Activated naive CD4-positive, alpha-beta T cell treated with anti-CD3 and anti-CD28 coated beads, Interleukin-2, amount 10 ng/mL, durations not matched to agents 7 days and 5 days (primary cell): ENCODE measurements at places on chromosomes 4 and X.

- DNase-seq = no peak
Observed at GRCh38 chr4:24175707-24176106, 285.9 kb upstream of the PPARGC1A start.

DNA sequence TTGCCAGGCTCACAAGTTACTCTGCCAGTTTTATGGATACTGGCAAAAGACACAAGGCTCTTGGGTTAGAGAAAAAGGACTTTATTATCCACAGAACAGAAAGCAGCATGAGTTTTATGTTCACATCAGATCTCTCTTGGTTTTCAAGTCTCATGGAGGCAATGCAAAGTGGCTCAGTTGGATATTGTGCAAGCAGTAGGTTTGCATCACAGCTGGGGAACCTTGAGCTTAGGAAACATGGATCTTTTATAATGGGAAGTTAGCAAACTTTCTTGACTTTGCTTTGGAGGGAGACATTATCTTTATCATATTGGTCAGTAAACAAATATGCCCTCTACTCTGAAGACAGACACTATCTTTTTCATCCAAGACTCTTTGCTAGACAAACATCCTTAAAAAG lies 109.2 kb upstream of the GRPR start:
- no peak for DNase-seq

- no peak for DNase-seq
Observed at GRCh38 chr4:151673908-151674520, 86.8 kb downstream of the GATB start.

DNA sequence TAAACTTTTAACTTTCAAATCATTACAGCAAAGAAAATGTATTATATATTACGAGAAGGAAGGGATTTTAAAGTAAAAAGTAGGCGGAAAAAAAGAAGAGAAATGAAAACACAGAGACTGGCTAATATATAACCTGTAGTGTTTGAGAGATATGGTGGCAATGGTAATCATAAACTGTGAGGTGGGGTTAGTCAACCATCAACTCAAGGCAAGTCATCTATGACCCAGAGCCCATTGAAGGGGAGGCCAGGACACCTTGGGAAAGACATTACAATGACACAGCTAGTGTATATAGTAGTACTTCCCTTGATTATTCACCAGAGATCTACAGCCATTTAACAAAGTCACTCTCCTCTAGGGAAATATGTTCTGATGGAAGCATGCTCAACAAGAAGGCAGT lies 423.9 kb upstream of the PITX2 start:
- DNase-seq = no peak

- DNase-seq = no peak
Observed at GRCh38 chr4:13484749-13485221, 645 bp upstream of the RAB28 start.

DNA sequence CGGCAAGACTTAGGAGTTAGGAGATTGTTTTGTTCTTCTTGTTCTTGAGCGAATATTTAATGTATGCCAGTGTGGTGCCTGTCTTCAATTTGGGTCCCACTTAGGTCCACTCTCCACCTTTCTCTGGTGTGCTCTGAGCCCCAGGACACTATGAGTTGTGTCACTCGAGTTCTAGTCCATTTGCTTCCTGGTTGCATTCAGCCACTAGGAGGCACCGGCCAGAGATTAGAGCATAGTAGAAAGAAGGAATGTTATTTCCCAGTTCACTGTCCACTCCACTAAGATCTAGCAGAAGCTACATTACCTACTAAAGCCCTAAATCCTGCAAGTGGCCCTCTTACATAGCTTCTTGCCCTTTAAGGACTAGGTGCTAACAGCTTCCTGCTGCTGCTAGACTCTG lies 326.9 kb downstream of the NAF1 start:
- no peak for DNase-seq

DNA sequence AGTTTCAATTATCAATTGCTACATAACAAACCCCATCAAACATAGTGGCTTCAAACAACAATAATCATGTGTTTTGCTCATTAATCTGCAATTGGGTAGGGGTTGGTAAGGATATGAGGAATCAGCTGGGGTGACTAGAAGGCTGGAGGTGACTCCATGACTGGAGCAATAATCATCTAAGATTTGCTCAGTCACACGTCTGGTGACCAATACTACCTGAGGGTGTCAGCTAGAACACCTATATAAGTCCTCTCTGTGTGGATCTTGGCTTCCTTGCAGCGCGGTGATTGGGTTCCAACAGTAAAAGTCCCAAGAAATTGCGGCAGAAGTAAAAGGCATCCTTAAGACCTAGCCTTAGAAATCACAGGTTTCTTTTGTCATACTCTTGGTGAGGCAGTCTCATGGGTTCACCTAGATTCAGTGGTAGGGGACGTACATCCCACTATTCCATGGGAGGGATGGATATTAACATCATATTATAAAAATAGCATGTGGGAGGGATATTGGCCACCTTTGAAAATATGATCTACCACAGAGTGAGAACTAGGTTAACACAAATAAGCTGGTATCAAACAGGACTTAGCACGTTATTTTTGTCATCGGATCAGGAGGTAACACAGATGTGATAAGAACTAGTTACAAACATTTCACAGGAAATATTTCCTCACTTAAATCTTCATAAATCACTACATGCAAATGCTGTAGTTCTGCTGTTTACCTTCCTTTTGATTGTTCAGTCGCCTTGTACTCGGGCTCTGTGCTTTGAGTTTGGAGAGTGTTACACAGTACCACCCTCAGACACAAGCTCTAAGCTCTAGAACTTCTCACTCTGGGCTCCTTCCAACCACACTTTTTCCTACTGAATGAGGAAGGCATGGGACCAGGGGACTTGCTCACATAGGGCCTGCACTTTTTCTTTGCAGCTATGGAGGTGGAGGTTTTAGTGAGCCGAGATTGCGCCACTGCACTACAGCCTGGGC lies 78.3 kb downstream of the LARP7 start:
- no peak for DNase-seq

DNA sequence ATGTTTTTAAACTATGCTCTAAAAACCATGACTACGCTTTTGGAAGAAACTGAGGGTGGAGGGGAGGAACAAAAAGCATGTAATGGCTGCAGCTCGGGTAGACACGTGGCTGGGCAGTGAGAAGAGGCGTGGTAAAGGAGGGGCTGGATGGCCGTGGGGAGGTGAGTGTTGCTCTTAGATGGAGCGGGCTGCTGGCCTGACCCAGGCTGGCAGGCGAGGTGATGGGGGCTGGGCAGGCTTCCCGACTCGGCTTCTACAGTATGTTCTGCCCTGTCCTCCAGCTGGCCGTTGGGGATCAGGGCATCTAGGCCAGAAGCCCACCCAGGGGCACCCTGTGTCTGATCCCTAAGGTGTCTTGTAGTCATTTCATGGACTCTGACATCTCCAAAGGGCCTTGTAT lies 60.7 kb downstream of the EFHC2 start:
- no peak for DNase-seq

- no peak for DNase-seq
Observed at GRCh38 chr4:78774417-78774816, 1.7 kb upstream of the BMP2K start.

DNA sequence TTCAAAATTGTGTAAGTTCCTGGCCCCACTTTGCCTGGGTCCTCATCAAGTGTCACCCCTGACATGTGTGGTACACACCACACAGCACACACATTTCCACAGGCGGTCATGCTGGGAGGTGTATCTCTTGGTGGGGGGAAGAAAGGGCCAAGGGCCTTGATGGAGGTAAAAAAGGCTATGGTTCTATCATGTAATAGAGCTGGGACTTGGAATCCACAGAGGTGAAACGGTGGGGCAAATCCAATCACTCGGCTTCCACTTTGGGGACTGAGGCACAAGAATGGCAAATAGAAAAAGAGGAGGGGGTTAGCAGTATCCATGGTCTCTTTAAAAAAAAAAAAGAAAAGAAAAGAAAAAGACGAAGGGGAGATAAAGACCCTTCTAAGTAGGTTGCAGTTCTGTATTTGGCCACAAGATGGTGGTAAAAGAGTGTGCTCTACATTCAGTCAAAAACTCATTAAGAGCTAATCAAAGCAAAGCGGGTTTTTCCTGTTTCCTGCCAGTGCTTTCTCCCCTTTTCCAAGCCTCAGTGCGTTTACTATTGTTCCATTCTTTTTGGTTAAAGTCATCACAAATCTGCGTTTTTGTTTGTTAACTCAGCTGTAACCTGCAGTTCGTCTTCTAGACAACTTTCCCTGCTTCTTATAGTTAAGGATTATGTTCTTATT lies 37.0 kb upstream of the ATP6AP2 start:
- no peak for DNase-seq

GRCh38 chrX:2432298-2432863 lies 68.4 kb downstream of the DHRSX start:
- DNase-seq = no peak

DNA sequence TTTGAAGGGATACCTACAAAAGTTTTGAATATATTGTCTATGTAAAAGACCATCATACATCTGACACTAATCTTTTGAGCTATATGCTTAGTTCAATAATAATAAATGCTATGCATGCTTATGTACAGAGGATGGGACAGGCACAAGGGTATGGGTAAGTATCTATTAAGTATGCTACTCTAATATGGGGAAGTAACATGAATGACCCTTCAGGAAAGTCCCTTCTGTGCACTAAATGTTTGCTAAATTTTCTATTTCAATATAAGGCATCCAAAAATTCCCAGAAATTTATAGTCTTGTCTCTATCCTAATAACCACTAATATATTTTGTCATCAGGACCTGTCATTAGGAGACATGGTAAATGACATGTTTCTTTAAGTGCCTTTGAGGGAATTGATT lies 19.0 kb downstream of the ATP8A1 start:
- no peak for DNase-seq

DNA sequence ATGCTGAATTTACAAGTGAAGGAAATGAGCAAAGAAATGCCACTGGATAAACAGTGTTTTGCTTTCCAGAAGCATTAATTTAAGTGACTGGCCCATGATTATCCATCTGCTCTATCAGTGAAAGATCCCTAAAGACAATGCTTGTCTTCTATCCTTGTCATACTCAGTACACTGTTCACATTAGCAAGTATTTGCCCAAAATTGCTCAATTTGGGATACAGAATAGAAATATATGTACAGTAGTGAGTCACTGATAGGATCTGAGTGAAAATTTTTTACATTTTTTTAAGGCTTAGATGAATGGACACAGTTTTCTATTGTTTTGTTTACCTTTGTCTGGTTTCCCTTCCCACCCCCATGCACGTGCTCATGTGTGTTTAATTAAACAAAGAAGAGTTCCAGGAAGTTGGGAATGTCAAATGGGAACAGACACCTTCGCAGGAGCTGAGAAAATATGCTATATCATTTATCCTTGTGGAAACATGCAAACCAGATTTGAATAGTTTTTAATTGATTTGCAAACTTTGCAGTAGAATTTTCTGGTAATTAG lies 656.3 kb downstream of the RPA4 start:
- no peak for DNase-seq

DNA sequence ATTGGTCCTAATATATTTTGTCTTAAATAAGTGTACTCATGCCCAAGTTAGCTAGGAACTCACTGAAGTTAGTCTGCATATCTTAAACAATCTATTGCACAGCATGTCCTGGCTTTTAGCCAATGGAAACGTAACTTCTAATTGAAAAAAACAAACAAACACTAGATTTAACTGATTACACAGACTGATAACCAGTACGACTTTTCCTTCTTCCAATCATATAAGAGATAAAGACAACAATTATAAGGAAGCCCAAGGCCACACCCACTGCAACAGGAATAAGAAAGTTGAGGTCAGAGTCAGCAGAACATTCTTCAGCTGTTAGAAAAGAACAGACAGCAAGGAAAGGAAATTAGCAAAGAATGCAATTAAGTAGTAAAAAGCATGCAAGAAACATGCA lies 40.8 kb downstream of the LAMP2 start:
- no peak for DNase-seq

GRCh38 chr4:26987191-26987590 lies 126.5 kb downstream of the STIM2 start:
- DNase-seq = no peak

GRCh38 chr4:7985891-7986441 lies 46.3 kb upstream of the AFAP1 start:
- DNase-seq = no peak

DNA sequence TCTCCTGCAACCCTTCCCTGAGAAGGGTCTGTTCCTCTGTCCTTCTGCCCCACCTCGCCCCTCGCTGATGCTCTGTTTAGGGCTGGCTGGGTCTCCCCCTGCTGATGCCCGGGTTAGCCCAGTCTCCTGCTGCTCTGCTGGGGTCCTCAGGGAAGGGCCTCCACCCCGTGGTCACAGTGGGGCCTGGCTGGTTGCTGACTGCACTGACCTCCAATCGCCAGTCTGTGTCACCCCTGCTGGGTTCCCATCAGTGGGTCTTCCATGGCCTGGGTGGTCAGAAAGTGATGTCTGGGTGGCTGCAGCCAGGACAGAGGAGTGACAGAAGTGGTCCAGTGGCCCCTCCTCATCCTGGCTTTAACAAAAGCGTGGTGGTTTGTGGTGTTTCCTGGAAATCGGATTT lies 44.7 kb downstream of the EVC start:
- no peak for DNase-seq

DNA sequence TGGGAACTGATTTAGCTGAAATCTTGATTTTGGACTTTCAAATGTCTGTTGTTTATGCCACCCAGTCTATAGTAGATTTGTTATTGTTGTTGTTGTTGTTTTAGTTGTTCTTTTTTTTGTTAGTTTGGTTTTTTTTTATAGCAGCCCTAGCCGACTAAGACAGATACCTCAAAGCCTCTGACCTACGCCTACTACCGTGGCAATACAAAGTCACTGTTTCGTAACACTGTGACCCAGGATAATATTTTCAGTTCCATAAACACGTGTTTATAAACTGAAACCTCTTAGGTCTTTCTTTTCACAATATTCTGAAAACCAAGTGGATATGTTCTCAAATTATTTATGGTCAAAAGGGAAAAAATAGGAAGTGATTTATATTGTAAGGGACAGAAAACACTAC lies 32.8 kb downstream of the VCX2 start:
- no peak for DNase-seq

DNA sequence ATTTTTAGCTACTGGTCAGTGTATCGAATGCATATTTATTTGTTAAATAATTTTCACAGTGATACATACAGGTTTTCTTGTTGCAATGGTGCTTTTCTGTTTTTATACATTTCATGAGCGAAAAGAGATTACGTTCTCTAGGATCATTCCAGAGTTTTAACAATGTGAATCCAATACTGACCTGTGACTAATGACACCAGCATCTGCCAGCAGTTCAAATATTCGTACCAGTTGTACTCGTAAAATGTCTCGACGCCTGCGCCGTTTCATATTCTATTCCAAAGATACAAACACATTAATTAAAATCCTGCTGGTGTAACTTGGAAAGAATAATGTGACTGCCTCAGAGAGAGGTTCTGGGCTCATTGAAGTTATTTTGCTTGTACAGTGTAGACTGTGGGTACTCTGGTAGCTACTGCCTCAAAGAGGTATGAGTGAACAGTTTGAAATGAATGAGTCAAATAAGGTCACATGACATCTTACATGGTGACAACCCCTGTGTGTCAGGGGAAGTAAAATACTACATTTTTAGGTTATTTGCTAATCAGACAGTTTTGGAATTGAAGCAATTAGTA lies 80.7 kb downstream of the ZAR1 start:
- DNase-seq = no peak

- DNase-seq = peak; percentile 39
Observed at GRCh38 chr4:38072578-38072977, 112.4 kb downstream of the PTTG2 start.
